ENCODE measurements at places on chromosomes 12 and 14.
A peak's percentile ranks its signal among the peaks of the same experiment; 100 is the strongest.

DNA sequence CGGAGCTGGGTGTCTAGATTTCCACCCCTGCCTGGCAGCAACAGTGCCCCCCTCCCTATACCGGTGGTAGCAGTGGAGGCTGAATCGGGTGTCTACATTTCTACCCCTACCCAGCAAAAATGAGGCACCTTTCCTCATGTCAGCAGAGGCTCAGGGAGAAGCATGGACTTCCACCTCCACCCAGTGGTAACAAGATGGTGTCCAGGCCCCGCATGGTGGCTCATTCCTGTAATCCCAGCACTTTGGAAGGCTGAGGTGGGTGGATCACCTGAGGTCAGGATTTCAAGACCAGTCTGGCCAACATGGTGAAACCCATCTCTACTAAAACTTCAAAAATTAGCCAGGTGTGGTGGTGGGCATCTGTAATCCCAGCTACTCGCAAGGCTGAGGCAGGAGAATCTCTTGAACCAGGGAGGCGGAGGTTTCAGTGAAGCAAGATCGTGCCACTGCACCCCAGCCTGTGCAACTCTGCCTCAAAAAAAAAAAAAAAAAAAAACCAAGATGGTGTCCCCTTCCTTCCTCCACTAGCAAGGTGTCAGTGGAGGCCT is 35.5 kb upstream of the OR5AU1 start:
- no peak for DNase-seq

GRCh38 chr14:81447021-81447764 is 47.1 kb upstream of the STON2 start:
- no peak for DNase-seq

DNA sequence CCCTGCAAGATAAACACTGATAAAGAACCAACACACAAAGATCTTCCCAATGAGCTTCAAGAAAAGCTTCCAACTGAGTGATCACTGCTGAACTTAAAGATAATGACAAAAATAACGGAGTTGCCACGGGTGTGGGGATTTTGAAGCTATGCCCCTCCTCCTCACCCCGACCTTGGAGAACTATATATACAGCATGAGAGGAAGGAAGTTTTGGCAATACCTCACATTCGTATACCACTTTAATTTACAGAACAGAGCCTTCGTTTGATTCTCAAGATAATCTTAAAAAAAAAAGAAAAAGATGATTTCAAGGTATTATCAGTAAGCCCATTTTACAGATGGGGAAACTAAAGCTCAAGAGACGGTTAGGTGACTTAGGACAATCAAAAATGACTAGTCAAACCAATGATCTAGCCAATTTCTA is 715 bp downstream of the NEK9 start:
- DNase-seq: no peak

- DNase-seq: no peak
Observed at GRCh38 chr14:72588521-72588920, 305.4 kb downstream of the DPF3 start.

GRCh38 chr14:101879529-101880336 is 84.6 kb upstream of the DYNC1H1 start:
- no peak for DNase-seq

DNA sequence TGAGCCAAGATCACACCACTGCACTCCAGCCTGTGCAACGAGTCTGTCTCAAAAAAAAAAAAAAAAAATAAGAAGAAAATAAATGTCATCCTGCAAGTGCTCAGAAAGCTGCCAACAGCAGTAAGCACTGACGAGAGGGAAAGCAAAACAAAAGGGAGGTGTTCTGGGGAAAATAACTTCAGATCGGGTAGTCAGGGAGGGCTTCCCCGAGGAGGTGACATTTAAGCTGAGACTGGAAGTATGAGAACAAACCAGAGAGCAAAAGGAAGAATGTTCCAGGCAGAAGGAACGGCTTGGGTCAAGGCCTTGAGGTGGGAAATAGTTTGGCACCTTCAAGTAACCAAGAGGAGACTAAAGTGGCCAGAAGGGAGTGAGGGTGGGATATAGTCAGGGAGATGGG is 4.7 kb upstream of the FAM222A start:
- no peak for DNase-seq

GRCh38 chr14:87783071-87783470 is 209.9 kb downstream of the GALC start:
- DNase-seq: no peak

DNA sequence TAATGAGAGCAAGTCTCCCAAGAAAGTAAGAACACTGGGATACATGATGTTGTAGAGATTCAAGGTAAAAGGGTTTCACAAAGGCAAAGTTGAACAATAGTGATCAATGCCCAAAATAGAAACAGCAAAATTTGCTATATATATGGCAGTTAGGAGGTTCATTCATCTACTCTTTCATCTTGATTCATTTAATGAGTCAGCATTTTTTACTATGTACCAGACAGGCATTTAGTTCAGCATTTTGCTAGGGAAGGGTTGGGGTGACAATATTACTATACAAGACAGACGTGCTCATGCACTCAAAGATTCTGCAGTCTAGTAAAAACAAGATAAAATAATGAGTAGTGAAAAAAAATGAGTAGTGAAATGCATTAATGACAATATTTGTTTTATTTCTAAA is 264.9 kb upstream of the LMO3 start:
- DNase-seq: no peak

DNA sequence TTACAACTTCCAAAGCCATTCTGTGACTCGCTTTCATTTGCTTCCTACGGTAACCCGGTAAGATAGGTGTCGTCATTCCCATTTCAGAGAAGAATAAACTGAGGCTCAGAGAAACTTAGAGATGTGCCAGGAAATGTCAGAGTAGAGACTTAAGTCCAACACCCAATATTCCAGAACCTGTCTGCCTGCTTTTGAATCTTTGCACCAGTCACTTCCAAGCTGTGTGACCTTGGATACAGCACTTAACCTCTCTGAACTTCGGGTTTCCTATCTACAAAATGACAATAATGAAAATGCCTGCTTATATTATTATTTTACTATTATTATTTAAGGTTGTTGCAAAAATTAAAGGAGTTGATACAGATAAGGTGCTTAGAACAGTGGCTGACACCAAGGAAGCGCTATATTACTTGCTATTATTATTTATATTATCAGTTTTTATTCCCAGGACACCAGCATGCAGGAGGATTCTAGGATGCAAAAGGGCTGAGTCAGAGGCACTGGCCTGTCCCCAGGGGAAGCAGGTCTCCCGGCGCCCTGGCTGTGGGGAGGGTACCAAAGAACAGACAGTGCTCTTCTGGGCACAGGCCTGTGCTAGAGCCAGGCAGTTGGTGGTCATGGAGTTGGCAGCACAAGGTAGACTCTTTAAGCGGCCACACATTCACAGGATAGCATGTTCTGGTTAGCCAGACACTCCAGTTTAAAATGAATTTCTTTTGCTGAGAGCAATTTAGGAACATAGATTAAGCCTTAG is 5.4 kb downstream of the HSPB8 start:
- no peak for DNase-seq

DNA sequence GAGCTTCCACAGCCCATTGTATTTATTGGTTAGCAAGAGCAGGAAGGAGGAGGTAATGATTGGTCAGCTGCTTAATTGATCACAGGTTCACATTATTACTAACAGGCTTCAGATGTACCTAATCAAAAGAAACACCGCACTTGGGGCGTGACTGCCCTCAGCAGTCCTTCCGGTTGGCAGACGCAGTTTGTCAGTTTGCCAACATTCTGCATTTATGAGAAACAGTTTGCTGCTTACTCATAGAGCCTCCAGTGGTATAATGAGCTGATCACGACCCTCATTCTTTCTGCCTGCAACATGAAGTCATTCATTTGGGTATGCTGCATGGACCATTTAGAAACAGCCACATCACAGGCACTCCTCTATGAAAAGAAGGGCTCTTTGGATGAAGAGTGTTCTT is 42.5 kb upstream of the PPM1H start:
- peak; percentile 53 for DNase-seq

DNA sequence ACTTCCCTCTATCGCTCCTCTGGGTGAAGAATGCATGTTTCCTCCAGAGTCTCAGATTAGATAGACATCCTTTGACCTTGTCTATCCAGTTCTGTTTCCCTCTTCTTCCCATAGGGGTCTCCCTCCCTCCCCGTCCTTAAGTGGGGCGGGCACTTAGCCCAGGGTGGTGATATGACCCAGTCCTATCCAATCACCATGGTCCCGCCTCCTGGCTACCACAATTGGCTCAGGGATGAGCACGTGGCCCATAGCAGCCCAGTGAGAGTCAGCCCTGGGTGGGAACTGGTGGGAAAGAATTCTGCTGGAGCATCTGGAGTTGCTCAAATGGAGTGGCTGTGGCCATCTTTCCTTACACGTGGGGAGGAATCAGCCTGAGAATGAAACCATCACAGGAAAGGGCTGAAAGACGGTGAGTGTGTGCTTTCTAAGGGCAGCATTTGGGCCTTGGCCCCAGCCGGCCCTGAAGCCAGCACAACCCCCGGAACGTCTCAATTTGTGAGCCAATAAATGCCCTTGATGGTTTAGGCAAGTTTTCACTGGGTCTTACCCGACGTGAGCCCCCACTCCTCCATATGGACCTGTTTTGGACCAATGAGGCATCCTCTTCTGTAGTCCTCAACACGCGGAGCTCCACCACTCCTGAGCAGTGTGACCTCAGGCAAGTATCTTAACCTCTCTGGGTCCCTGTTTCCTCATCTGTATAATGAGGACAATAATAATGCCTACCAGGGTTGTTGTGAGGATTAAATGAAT is 14.4 kb upstream of the MLXIP start:
- peak; percentile 95 for DNase-seq

- peak; percentile 31 for DNase-seq
Observed at GRCh38 chr12:96578526-96579125, 89.2 kb downstream of the CFAP54 start.

DNA sequence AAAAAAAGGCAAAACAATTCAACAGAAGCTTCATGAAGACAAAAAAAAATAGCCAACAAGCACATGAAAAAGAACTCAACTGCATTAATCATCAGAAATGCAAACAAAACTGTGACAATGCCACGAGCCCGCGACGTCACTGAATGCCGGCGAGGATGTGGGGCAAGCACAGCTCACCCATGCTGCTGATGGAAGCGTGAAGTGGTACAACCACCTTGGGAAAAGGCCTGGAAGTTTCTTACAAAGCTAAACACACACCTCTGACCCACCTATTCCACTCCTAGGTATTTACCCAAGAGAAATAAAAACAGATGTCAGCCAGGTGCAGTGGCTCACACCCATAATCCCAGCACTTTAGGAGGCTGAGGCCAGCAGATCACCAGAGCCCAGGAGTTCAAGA is 10.5 kb downstream of the BTBD6 start:
- DNase-seq: no peak

- no peak for DNase-seq
Observed at GRCh38 chr14:96895658-96896271, 98.6 kb downstream of the VRK1 start.

GRCh38 chr14:91754819-91755218 is 22.9 kb upstream of the CATSPERB start:
- no peak for DNase-seq

DNA sequence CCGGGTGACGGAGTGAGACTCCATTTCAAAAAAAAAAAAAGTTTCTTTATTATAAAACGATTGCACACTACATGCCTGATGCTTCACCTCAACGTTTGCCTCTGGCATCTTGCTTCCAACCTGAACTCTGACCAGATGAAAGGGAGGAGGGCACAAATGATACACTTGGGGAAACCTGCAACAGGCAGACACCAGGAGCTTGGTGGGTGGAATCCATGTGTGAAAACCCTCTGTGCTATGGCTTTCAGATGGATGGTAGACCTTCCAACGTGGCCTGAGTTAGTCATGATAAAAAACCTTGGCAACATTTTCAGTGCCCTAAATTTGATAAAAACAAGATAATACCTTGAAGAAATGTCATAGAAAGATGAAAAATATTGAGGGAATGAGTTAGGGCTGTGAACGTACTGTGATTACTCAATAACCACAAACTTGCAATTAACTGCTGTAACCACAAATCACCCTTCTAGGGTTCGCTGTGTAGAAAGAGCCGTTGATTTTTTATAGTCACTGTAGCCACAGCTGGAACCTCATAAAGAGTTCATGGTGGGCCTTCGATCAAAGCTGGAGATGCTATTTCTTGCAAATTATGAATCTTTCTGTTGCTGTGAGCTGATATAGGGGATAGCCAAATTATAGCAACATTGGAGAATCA is 26.1 kb upstream of the GZMB start:
- no peak for DNase-seq

DNA sequence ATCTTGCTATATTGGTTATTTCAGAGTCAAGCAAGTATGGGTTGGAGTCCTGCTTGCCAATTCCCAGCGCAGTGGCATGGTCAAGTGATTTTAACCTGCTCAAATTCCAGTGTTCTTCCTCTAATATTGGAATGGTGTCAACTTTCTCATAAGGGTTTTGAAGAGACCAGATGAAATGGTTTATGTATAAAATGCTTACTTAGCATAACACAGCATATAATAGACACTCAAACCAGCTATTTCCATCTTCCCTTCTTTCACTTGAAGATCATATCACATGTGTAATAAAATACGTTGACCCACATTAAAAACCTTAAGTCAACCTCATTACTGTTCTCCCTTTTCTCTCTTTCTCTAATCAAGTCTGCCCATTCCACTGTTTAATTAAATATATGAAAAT is 144.0 kb downstream of the NAV3 start:
- DNase-seq: no peak

GRCh38 chr12:87815771-87816585 is 213.2 kb downstream of the C12orf50 start:
- DNase-seq: peak; percentile 44
